Nephron progenitor cell (in vitro differentiated cells): ENCODE measurements at places on chromosomes 6 and 20.

DNA sequence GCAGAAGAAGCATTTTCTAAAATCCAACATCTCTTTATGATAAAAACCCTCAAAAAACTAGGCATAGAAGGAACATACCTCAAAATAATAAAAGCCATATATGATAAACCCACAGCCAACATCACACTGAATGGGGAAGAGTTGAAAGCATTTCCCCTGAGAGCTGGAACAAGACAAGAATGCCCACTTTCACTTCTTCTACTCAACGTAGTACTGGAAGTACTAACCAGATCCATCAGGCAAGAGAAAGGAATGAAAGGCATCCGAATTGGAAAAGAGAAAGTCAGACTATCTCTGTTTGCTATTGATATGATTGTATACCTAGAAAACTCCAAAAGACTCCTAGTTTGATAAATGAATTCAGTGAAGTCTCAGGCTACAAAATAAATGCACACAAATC, 7.9 kb upstream of the CDK19 start:
- no peak for DNase-seq

DNA sequence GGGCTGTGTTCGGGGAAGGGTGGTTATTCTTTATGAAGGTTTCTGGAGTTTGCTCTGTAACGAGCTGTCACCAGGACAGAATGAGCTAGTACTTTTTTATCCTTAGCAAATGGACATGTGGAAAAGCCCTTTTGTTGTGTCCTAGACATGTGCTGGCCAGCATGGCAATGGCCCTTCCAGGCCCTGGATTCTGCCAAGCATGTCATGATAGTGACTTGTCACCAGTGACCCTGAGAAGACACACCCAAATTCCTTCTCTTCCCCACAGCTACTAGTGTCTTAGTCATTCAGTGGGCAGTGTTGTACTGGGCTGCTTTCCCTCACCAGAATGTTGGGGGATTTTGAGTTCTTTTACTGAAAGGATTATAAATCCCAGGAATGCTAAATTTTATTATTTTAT, 74.0 kb upstream of the XRN2 start:
- DNase-seq, result no peak

DNA sequence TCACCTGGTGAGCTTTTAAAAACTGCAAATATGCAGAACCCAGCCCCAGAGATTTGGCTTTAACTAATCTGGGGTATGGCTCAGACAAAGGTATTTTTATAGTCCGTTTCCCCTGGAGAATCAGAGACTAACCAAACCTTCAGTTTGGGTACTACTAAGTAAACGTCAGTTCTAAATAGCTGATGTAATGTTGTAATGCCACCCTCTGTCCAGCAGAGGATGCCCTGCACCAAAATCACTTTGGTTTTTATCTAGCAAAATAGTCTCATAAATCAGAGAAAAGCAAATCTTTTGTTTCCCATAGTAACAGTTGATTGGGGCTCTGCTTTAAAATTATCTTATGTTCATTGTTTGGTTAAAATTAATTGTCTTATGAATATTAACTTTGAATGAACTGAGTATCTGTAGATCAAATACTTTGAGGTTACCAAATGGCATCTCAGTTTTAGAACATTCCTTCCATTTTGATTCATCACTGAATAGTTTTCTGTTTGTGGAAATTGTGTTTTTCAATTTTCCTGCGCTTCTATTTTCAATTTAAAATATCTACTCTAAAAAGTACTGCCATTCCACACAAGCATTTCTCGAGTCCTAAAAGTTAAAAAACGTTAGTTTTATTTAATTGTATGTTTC, 278.3 kb upstream of the PLCB4 start:
- DNase-seq, result peak; percentile 39

- DNase-seq, result no peak
Observed at GRCh38 chr6:15356937-15357336, 111.1 kb downstream of the JARID2 start.

GRCh38 chr20:3631534-3631933, 31.7 kb downstream of the GFRA4 start:
- DNase-seq, result no peak

GRCh38 chr20:7497985-7498384, 442.3 kb downstream of the HAO1 start:
- no peak for DNase-seq

- DNase-seq, result no peak
Observed at GRCh38 chr6:24763578-24763977, 11.2 kb upstream of the GMNN start.

- no peak for DNase-seq
Observed at GRCh38 chr6:1708820-1709219, 99.1 kb downstream of the FOXC1 start.

GRCh38 chr6:24497254-24497970, 2.6 kb downstream of the ALDH5A1 start:
- no peak for DNase-seq

DNA sequence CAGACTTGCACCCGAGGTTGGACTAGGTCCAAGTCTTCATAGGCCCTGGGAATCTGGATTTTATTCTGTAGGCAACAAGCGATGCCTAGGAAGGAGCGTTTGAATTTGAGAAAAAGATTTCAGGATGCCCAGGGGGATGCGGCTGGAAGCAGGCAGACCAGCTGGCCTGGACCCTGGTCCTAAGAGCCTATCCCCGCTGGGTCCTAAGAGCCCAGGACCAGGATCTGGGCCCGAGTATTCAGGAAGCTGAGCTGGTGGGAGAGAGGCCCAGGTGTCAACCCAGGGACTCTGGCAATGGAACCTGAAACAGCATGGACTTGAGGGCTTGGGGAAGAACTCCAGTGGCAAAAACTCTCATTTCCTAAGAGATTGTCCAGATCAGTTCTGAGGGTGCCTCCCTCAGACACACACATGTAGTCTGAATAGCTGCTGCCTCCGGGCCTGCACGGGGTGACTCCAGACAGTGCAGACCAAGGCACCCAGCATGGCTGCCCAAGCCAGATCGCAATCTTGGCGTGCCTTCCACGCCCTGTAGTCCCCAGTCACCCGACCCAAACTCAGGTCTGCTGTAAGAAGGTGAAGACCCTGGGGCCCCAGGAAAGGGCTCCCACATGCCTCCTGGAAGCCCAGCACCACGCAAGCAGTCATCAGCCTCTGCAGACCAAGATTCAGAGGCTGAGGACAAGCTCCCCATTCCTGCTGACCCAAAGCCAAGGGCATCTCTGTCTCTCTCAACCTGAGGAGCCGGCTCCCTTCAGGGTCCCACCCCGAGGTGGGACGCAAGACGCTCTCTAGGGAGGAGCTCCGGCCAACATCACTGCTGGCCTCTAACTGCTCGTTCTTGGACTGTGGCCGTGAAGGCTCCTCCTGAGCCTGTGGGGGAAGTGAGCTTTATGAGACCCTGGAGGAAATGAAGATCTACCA, 34.4 kb downstream of the RRBP1 start:
- no peak for DNase-seq

DNA sequence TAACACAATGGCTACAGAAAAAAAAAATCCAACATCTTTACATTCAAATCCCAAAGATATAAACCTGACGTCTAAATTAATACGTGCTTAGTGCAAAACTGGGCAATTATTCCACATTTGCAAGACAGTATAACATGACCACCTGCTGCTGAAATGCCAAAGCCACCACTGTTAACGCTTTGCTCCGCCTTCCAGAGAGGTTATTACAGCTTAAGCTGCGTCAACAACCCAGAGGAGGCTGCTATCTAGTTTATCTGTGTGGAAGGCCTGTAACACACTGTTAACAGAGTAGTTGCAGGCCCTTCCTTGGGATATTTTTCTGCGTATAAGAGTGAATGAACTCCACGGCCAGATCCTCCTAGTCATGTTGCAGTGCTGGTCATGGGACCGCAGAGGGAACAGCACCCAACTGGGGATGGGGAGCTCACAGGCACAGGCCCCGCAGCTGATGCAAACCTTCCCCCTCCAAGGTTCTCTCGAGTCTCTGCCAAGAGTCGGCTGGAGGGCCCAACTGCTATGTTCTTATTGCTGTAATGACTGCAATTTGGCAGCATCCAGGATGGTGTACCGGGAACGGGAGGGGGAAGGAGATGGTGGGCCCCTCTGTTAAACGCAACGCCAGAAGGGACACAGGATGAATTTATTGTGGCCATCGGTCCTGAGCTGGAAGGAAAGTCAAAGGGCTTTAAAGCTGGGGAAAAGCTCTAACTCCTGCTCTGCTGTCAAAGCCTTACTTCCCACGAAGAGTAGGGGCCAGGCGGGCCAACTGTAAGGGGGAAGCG, 993 bp upstream of the NCOA7 start:
- peak; percentile 24 for DNase-seq

DNA sequence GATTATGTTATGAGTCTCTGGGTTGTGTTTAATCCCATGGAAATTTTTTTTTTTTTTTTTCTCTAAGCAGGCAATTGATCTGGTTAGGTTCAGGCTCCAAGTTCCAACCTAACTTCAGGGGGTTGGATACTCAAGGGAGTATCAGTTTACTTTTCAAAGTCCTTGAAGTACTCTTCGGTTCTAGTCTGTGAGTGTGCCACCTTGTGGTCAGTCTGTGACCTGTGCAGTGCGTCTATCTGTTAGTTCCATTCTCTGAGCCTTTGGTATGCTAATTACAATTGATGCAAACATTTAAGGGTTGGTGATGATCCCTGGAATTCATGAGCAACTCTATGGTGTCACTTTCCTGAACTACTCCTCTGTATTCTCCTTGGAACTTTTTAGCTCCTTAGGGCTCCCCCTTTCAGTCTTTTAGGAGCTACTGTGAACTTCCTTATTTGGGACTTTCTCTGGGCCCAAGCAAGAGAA, 342.0 kb downstream of the SOX4 start:
- DNase-seq, result peak; percentile 10

DNA sequence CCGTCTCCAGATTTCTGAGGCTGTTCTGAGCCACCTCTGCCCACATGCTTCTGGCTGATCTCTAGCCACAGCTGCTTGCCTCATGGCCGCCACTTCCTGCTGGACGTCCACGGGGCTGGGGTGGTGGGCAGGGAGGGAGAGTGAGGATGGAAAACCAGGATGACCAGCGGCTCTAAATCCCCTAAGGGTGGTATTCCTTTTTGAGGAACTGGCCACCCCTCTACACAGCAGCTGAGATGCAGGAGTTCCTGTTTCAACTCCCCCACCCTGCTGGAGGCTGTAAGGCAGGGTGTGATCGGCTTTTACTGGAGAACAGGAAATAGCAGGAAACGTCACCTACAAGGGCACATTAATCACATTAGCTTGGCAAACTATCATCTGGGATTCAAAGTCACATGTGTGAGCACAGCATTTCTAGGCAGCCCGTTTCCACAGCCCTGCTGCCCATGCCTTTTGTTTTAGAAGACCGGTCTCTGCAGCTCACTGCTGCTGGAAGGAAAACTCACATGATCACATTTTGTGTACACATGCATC, 181.6 kb upstream of the ECI2 start:
- DNase-seq, result no peak

DNA sequence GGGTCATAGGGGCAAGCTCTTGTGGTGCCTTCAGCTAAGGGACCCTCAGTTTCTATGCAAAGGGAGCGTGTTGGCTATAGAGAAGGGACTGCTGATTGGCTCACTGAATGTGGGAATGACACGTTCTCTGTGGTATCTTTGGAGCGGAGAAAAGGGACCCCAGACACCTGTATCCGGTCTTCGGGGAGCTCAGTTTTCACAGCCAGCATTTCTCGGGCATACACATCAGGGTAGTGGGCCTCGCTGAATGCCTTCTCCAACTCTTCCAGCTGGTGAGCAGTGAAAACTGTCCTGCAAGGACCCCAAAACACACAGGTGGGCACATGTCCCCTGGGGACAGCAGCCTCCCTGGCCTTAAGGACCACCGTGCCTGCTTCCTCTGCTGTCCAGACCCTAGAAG, 3.3 kb downstream of the VSX1 start:
- DNase-seq, result no peak

- no peak for DNase-seq
Observed at GRCh38 chr6:21741221-21742109, 147.9 kb downstream of the SOX4 start.

DNA sequence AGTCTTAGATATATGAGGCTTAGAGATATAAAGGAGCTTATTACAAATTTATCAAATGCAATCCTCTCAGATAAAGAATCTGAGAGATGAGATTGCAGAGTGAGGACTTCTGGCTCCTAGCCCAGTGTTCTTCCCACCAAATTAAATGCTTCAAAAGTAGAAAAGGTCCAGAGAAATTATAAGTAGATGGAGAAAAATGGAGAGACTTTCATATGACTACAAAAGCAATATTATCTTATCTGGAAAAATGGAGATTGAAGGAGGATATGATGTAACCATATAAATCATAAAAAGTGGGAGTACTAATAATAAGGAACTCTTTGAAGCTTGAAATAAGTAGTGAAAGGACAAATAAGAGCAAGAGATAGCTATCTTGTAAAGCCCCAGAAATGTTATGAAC, 2.8 kb downstream of the KCTD20 start:
- no peak for DNase-seq

- DNase-seq, result peak; percentile 24
Observed at GRCh38 chr6:6927521-6928361, 180.0 kb upstream of the RREB1 start.

GRCh38 chr20:19492687-19493336, 265.2 kb upstream of the RIN2 start:
- peak; percentile 13 for DNase-seq

DNA sequence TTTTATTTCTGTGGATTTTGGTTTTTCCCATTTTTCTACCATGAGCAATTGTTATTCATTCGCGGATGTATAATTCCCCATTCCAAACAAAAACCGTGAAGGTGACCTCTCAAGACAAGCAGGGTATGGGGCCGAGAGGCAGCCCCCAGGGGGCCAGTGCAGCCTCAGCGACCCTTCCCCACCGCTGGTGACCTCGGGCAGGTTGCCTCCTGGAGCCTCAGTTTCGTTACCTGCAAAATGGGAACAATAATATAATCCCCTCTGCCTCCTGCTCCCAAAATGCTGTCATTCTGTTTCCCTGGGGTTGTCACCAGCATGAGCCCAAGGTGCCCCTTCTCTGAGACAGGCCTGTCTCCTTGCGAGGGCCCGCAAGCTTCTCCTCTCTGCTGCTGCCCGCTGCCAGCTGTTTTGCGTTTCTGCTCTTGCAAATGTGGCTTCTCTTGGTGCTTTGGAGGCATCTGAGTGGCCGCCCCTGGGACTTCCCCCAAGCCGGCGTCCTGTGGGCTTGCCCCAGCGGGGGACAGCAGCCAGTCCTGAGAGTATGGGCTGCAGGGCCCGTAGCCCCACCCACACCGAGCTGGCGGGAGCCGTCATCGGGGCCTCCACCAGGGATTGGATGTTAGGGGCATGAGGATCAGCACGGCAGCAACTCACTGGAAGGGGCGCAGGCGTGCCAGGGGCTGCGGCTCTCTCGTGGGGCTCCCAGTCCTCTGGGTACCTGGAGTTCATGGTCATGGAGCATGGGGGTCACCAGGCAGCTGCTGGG, 161.9 kb downstream of the TAF4 start:
- DNase-seq, result no peak

DNA sequence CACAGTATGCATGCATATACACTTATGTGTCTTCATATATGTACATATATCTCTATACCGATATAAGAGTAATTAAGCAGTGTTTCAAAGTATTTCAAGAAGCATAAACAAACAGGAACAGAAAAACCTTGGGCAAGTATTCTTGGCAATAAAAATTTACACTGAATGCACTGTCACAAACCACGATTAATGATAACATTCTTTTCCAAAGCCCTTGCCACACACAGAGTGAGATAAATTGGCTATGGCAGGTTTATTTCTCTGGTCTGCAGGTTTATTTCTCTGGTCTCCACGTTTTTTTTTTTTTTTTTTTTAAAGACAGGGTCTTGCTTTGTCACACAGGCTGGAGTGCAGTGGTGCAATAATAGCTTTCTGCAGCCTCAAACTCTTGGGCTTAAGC, 73.0 kb downstream of the PPP1R3G start:
- DNase-seq, result no peak
